ENCODE measurements at places on chromosomes 12 and 14. TPM values are rescaled to one million over a fixed set of nuclear protein-coding genes. Genes with fewer than 3 reads are reported as not detected.

VRTN gene
- not detected for polyA plus RNA-seq

DNA sequence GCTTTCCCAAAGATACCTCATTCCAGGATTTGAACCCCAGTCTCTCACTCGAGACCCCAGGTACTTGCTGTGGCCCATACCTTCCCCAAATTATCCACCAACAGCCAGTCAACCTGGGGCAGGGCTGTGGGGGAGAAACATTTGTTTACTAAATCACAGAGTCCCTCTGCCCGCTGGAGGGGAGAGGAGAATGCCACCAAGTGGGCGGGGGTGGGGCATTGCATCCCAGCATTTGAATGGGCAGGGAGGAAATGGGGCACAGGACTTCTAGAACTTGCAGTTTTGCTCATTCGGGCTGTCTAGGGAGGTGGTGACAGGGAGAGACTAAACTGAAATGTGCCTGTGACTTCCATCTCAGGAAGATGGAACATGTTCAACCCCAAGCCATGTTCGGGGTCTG is 10.9 kb upstream of the SERPINA9 start:
- DNase-seq = no peak

TSPAN9 gene
- polyA plus RNA-seq = 11.3 TPM

NEUROD4 gene
- polyA plus RNA-seq = not detected

TPPP2 gene
- not detected for polyA plus RNA-seq

DNA sequence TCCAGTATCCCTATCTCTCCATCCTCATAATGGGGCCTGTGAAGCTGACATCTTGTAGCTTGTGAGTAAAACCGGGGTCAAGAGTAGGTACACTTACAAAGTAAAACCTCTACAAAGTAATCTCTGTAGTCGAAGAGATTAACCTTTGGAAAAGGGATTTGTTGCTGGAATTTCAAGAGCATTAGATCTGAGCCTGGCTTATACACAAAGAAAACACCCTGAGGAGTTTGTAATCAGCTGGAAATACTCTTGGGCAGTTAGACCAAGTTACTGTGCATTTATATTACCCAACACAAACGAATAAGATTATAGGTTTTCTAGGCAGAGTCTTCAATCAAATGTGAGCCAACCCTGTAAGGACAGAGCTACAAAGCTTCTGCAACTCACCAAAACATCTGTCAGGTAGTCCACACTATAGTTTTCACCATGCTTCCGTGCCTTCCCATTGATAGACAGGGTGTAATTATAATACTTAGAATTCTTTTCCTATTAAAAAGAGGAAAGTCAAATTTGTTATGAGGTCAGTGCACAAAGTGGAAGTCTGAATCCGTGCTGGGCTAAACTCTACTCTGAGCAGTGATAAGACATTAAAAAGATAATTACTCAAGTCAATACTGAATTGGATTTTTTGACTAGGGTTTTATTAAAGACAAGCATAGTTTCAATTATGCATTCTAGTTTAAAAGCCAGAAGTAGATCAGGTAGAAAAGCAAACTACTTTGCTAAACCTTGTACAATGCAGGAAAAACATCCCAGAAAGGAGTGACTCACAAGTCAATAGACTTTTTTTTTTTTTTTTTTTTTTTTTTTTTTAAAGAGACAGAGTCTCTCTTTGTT is 14.6 kb downstream of the GNS start:
- DNase-seq = peak; percentile 12

GRCh38 chr14:61255968-61256367 is 25.2 kb downstream of the TMEM30B start:
- DNase-seq = no peak

KRT73 gene
- polyA plus RNA-seq = not detected

GPX2 gene
- polyA plus RNA-seq = 382 TPM

CCDC177 gene
- not detected for polyA plus RNA-seq

DNA sequence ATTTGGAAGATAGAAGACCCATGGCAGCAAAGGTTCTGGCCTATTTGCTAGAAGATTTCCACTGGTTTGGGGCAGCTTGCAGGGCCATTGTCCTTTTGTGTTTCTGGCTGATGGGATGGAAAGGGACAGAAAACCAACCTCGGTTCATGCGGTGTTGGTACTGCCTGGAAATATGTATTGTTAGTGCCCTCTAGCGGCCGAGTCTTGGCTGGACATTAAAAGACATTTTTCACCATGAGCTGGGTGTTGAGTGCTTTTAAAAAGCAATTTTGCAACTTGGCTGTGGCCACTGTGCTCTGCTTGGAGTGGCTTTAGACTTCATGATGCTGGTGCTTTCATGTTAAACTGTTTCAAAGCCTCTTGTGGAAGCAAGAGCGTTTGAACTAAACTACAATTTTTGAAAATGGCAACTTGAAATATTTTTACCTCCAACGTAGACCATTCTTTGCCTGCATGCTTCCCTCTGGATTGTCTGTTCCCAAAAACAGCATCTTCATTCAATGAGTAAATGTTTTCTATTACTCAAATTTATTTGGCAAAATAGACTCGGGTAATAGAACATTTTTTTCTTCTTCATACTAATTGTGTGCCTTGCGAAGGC is 102.7 kb upstream of the TBX5 start:
- DNase-seq = peak; percentile 80
